ENCODE measurements at places on chromosomes 12 and 14.

GRCh38 chr12:51784688-51785087 lies 63.8 kb downstream of the FIGNL2 start:
- DNase-seq: no peak

DNA sequence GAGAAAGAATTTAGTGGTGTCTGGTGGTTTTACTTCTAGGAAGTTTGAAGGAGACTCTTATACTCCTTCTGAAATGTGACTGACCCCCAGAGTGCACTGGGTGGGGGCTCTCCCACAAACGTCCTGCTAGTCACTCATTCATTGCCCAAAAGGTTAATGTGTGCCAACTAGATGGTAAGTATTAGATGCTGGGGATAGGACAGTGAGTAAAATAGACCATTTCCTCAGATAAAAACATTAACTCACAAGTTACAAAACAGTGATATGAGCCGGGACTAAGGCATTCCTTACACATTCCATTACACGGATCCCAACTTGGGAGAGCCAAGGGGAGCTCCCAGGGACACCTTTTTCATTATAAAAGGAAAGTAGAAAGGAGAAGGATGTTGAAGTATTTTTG lies 185.1 kb downstream of the ATXN7L3B start:
- no peak for DNase-seq

DNA sequence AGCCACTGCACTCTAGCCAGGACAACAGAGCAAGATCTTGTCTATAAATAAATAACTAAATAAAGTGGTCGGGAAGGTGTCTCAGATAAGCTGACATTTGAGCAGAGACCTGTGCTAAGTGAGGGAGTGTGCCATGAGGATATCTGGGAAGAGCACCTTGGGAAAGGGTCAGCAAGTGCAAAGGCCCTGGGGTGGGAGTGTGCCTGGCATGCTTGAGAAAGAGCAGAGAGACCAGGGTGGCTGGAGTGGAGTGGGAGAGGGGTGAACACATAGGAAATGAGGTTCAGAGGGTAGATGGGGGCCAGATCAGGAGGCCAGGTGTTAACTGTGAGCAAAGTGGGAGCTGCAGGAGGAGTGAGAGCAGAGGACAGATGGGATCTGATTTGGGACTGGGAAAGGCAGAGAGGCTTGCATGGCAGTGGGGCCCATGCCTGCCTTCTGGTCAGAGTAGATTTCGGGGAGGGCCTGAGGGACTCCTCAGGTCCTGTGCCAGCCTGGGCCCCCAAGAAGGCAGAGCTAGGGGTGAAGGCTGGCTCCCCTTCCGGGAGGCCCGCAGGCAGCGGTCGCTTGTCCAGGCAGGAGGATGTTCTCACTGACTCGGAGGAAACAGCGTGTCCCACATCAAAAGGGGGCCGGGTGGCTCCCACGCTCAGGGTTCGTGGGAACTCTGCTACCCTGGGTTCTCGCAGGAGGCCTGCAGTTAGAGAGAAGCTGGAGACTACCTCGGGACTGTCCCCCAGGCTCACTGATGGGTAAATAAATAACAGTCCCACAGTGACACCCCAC lies 32.6 kb downstream of the DTX1 start:
- DNase-seq: no peak

- DNase-seq: no peak
Measured at GRCh38 chr12:66194122-66194521, 5.1 kb downstream of the IRAK3 start.
